ENCODE measurements at places on chromosomes 12 and 14.

- DNase-seq = no peak
Measured at GRCh38 chr14:61641914-61642613, 53.2 kb upstream of the HIF1A start.

- no peak for DNase-seq
Measured at GRCh38 chr12:9260931-9261330, 52.7 kb upstream of the PZP start.

DNA sequence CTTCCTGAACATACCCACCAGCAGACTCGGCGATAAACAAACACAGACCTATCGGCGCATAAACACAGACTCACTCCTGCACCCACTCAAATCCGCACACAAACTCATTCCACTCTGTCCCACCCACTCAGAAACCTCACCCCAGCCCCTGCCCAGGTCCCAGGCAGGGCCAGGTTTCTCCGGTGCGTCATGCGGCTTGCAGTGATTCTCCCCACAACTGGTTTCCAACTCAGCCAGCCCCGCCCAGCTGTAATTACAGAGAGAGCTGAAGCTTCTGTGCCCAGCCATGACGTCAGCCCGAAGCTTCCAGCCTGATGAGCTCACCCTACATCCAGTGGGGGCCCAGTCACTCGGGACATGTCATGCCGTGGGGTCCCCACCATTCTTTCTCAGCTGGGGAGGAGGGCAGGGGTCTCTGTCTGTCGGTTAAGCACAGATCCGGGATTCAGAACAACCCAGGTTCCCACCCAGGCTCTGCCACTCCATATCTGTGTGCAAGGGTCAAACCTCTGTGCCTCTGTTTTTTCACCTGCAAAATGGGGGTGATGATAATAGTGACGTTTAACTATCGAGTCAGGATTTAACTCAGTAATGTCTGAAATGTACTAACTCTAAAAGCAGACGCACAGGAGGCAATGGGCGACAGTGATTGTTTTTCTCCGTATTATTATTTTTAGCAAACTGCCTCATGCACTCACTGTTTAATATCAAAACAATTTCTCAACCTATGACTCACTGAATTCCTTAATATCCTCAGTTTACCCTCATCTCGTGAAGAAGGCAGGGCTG lies 2.3 kb upstream of the HSPB8 start:
- DNase-seq = no peak

DNA sequence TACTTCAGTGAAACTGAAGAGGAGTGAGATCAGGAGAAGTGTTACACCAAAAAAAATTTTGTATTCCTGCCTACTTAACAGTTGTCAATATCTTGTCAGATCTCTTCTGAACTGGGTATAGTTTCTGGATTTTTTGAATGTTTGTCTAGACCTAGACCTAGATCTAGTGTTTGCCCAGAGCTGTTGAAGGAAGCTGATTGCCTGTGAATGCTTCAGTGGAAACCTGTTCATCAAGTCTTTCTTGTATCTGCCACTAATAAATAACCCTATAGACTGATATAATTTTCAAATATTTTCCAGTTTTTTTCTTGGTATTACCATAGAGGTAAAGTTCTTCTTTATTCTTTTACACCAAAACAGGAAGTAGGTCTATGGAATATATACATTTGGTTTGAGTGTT lies 781.5 kb upstream of the FBXO33 start:
- DNase-seq = no peak

DNA sequence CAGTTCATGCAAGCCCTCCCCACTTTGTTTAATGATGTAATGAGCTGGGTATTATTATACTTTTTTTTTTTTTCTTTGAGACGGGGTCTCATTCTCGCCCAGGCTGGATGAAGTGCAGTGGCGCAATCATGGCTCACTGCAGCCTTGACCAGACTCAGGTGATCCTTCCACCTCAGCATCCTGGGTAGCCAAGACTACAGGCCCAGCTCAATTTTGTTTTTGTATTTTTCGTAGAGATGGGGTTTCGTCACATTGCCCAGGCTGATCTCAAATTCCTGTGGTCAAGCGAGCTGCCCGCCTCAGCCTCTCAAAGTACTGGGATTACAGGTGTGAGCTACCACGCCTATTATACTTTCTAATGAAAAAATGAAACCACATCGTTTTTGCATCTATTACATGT lies 4.5 kb upstream of the DCAF11 start:
- no peak for DNase-seq

DNA sequence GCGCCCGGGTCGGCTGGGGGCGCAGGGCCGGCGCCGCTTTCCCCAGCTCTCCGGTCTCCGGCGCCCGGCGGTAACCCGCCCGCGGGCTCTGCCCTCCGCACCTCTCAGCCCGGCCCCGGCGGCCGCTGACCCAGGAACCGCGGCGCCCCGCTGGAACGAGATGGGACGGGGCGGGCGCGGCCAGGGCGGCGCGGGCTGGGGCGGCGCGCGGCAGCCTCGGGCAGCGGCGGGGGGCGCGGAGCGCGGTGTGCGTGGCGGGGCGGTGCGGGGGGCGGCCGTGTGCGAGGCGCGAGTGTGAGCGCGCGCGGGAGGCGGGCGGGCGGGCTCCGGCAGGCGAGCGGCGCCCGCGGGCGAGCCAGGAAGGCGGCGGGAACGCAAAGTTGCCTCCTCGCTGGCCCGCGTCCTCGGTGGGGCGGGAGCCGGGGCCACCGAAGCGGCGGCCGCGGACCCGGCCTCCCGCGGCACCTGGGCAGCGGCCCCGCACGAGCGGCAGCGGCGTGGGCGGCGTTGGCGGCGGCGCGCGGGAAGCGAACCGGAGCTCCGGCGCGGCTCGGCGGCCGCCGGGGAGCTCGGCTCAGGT lies 671 bp upstream of the DIO3 start:
- no peak for DNase-seq

GRCh38 chr12:22491034-22491433 lies 53.3 kb downstream of the C2CD5 start:
- DNase-seq = no peak

GRCh38 chr14:29168149-29168548 lies 401.6 kb downstream of the FOXG1 start:
- DNase-seq = no peak

DNA sequence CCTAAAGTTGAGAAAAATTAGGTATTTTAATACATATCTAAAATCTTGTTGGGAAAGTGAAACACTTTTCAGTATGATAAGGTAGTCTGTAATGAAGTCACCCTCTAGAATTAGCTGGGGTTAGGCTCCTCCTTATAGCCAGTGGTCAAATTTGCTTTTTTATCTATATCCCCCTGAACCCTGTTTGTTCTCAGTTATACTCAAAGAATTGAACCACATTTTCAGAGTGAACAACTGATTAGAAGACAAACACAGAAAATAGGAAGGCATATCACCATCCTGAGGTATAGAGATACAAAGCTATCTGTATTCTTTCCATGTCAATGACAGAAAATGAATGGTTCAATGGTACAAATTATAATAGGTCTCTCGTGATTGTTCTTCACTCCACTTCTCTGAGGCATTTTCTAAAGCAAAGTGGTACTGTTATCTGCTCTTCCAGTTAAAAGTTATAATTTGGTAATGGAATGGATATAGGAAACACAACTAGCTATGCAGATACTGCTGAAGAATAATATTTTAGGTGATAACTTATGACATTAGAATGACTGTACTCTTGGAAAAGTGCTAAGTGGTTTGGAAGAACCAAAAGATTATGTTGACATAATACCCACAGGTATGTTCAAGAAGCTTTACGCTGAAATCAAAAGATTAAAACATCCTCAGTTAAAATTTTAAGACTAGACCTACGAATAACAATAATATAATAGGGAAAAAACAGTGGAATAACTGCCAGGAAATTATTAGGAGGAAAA lies 27.6 kb downstream of the WASHC3 start:
- DNase-seq = no peak

DNA sequence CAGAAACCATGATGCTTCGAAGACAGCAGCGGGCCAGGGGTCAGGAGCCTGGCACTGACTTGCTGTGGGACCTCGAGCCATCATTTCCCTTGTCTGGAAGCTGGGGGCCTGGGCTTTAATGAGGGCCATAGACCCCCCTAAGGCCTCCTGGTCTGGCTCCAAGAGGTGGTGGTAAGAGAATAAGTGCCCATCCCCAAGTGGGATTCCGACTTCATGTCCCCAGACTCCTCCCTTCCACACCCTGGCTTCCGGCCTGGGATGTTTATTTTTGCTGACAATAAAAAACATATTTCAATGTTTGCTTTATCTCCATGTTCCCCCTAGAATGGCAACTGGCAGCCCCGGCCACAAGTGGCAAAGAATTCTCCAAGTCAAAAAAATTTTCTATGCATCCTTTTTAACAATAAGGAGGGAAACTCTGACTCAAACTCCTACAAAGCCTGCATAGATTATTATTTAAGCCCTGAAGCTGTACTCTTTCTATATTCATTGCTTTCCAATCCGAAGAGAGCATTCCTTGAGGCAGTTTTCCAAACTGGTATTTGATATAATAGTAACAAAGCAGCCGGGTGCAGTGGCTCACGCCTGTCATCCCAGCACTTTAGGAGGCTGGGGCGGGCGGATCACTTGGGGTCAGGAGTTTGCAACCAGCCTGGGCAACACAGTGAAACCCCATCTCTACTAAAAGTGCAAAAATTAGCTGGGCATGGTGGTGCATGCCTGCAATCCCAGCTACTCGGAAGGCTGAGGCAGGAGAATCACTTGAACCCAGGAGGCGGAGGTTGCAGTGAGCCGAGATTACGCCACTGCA lies 84.0 kb downstream of the ITPK1 start:
- no peak for DNase-seq

DNA sequence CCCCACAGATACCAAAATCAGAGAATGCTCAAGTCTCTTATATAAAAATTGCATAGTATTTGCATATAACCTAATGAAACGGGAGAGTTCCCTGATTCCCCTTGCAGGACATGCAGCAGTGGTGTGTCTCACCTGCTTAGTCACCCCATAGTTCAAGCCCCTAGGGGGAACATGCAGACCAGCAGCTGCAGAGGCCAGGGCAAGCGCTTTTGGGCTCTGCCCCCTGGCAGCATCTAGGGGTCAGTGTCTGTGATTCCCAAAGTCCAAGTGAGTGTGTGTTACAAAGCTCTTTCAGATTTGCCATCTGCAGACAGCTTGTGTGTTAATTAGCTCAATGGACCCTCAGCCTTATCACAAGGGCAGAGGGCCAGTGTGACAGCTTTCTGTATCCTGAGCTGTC lies 110.1 kb downstream of the DNAI7 start:
- no peak for DNase-seq

- no peak for DNase-seq
Measured at GRCh38 chr12:113103756-113104450, 31.7 kb downstream of the RASAL1 start.

DNA sequence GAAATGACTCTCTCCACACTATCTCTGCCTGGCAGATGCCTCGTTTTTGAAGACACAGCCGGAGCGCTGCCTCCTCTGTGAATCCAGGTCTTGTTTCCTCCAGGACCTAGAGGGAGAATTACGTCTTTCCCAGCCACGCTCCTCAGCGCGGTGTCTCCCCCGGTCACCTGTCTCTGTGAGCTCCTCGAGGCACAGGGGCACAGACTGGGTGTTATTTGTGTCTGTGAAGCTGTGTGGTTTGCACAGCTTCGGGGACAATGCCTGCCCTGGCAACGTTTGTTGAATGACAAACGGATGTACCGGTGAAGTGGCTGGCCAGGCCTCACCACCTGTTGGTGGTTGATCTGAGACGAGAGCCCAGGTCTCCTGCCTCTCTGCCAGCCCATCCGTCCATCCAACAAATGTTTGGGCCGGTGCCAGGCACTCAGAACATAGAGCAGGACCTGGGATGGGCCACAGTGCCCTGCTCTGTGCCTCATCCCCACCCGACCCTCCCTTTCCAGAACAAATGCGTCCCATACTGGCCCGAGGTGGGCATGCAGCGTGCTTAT lies 6.1 kb downstream of the PTPN6 start:
- no peak for DNase-seq

DNA sequence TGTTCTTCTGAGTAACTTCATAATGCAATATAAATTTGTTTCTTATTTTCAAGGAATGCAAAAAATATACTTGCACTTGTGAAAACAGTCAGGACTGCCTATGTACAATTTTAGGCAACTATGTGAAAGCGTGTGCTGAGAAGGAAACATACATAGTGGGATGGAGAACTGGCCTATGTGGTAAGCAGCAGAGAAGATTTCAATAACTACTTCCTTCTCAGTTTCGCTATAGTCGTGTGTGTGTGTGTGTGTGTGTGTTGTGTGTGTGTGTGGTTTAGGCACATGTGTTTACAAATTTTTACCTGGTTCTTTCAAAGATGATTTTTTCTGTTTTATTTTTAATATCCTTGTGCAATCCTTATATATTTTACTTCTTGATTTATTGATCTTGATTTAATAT lies 211.8 kb downstream of the LRRK2 start:
- DNase-seq = peak; percentile 4

GRCh38 chr12:67193704-67194103 lies 75.5 kb upstream of the CAND1 start:
- no peak for DNase-seq

DNA sequence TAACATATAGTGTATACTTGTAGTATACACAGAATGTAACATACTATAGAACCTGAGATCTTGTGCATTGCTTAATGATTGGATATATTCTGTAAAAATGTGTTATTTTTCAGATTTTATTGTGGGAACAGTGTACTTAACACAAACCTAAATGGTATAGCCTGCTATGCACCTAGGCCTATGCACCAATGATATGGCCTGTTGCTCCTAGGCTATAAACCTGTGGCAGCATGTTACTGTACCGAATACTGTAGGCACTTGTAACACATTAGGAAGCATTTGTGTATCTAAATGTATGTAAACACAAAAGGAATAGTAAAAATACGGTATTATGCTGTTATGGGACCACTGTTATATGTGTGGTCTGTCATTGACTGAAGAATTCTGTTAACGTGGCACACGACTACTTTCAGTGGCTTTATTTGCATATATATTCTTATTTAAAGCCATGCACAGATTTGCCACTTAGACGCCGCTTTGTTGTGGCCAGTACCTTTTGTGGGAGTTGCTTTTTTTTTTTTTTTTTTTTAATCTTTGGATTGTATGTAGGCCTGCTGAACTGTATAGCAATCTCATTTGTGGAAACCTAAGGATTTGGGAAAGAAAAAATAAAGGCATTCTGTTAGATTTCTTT lies 7.4 kb downstream of the PAPOLA start:
- DNase-seq = no peak

DNA sequence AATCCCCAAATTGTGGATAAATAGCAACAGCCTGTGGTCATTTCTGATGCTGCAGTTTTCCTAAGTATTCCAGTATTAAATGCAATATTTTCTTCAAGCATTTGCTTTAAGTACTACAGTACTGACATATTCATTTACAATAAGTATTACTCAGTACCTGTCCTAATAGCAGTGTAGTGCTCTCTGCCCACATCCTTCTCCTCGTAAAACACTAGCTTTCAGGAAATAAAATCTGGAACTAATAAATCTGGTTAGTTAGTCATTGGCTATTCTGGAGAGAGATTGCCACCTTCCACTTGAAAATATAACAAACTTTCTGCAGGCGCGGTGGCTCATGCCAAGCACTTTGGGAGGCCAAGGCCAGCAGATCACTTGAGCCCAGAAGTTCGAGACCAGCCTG lies 441.5 kb downstream of the PRKD1 start:
- no peak for DNase-seq

GRCh38 chr12:79406993-79407392 lies 283.8 kb downstream of the PAWR start:
- DNase-seq = no peak

GRCh38 chr12:107356266-107356936 lies 263.1 kb upstream of the CRY1 start:
- no peak for DNase-seq

- no peak for DNase-seq
Measured at GRCh38 chr12:104909761-104910160, 48.3 kb downstream of the SLC41A2 start.

GRCh38 chr12:8471090-8471489 lies 15.3 kb downstream of the CLEC6A start:
- DNase-seq = no peak

Data from inflammatory macrophage treated with lipopolysaccharide for 4 hours (primary cell).